ENCODE measurements at places on chromosomes 5 and 9.

DNA sequence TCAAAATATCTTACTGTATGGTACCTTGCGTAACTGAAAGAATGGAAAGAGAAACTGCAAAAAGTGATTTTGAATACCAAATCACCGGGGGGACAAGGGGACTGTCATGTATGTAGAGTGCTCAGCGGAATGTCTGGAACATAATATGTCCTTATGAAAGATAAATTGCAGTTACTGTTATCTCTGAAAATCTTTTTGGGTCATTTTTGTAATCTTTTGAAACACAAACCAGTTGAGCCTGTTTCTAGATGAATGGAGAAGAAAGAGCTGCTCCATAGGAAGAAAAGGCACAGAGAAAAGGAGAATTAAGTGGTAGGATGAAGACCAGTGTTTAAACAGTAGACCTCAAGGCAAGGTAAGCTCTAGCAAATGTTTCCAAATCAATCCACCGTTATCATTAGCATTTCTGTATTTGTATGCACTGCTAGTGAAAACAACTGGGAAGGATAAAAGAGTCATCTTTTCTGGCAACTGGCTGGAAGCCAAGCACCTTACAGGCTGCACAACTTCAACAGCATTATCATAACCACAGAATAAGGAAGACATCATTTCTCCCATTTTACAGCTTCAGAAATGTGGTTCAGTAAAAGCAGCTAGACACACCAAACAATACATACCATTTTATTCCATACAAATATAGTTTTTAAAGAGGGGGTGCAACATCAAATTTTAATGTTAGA, 158.5 kb downstream of the TRPM3 start:
- no peak for DNase-seq

DNA sequence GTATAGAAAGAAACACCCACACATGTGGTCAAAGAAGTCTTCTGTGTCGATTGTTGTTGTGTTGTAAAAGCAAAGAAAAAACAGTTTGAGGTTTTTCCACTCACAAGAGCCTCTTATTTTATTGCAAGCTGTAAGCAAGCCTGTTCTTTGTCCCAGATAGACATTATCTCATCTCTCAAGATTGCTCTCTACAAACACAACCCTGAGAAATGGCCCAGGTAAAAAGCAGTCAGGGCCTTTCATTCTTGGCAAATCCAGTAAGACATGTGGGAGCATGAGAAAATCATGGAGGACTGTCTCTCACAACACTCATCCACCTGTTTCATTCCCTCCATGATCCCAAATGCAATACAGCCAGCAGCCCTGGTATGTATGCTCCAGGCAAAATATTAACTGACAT, 286.6 kb upstream of the POU5F2 start:
- DNase-seq, result no peak

DNA sequence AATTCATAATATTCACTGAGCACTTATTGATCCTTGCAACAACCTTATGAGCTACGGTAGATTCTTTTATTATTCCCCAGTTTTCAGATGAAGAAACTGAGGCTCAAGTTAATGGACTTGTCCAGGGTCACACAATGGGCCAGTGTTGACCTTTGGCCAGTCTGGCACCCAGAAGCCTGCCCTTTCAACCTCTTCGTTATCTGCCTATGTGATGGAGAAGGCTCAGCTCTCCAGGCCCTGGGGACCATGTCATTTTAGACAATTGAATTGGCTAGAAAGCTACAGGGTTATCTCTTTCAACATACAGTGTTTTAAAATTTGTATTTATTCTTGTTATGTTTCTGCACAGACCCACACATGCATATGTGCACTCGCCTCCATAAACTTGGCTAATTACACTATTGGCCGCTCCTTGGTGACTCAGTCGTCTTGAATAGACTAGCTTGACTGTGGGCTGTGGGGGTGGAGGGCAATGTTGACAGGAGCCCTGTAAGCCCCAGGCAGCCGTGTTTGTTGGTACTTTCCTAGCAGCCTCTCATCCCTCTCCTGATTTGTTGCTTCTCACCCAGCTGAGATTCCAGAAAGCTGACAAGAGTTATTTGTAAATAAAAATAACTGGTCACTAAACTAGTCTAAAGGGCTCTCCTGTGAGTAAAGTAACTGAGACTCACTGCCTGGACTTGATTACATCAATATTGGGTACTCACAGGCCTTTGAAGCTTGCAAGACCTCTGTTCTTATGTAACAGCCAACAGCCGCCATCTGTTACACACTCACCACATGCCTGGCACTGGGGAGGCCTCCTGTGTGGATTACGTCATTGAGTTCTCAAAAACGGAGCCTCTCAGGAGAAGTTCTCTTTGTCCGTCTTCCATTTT, 8.5 kb upstream of the ANGPTL2 start:
- DNase-seq, result peak; percentile 89

DNA sequence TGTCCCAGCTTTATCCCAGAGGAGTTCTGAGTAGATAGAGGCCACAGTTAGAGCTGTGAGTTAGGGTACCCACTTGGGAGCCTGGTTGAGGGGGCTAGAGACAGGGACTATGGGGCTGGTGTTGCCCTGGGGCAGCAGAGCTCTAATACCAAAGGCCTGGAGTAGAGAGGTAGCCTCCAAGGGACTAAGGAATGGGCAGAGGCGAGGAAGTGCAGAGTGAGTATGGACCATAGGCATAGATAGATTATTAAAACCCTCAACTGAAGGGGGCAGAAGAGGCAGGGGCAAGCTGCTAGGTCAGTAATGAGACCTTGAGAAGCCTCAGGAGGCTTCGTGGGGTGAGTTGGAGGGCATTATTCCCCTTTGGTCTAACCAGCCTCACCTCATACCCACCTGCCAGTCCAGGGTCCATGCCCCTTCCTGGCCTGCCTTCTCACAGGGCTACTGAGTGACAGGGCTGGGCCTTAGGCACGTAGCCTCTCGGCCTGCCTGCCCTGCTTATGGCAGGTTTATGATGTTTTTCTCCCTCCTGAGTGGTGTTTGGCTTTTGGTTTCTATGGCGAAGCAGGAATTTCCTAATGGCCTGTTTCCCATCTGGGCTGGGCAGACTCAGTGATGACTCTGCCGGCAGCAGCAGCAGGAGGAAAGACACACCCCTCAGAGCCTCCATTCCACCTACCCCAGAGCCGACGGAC, 8.0 kb downstream of the PDLIM4 start:
- peak; percentile 96 for DNase-seq

GRCh38 chr5:148072207-148072606, 8.4 kb downstream of the SPINK5 start:
- DNase-seq, result no peak

- no peak for DNase-seq
Observed at GRCh38 chr5:34976347-34976746, 47.0 kb downstream of the DNAJC21 start.

GRCh38 chr9:76373173-76373783, 20.9 kb downstream of the RFK start:
- no peak for DNase-seq

- DNase-seq, result peak; percentile 60
Observed at GRCh38 chr5:65861830-65862241, 64.5 kb upstream of the ERBIN start.

DNA sequence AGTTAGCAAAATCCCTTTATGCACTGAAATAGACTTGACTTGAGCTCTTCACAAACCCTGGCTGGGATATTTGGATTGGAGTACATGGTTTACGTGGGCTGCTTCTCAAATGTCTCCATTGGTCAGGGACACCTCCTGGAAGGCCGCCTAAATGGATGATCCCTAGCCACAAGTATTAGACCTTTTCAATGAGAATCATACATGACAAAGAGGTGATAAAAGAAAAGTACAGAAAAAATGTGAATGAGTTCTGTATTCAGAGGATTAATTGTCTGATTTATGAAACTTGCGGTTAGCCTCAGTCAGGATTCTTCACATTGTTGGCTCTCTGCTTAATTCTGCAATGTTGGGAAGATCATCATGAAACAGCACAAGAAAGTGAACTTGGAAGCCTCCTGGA, 752.8 kb upstream of the ADAMTS16 start:
- DNase-seq, result no peak

DNA sequence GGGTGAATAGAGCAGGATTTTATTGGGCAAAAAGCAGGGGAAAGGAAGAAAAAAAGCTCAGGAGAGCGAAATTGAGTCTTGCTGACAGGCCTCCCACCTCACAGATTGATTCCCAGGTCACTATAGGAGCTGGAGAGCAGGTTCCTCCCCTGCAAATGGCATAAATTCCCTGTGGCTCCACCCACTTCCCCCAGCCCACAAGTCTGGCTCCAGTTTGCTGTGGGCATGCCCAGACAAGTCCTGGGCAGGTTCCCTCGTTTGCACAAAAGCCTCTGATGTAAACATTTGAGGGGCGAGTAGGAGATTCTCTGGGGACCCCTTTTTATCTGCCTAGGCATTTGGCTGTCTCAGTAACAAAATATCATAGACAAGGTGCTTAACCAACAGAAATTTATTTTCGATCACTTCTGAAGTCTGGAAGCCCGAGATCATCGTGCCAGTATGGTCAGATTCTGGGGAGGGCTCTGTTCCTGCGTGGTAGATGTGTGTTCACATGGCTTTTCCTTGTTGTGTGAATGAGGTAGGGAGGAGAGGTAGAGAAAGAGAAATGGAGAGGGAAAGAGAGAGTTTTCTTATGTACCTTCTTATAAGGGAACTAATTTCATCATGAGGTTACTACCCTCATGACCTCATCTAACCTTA, 614.5 kb downstream of the MAT2B start:
- peak; percentile 16 for DNase-seq

DNA sequence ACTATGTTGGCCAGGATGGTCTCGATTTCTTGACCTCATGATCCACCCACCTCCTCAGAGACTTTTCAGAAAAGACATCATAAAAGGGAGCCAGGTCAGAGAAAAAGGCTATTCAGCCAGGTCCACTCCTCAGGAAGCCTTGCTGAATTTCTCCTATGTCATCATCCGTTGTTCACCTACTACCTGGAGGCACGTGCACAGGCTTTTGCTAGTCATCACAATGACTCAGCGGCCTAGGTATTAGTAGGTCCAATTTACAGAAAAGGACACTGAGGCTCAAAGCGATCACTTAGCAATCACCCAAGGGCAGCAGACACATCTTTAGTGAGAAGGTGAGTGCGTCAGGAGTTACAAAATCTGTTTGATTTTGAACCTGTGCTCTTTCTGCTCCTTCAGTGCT, 72.3 kb upstream of the RAD23B start:
- peak; percentile 56 for DNase-seq

- no peak for DNase-seq
Observed at GRCh38 chr5:132110930-132111329, 37.3 kb downstream of the CSF2 start.

- DNase-seq, result no peak
Observed at GRCh38 chr5:78771260-78772205, 123.0 kb upstream of the LHFPL2 start.

- no peak for DNase-seq
Observed at GRCh38 chr5:153807801-153808200, 230.9 kb downstream of the FAM114A2 start.

GRCh38 chr9:112408275-112408674, 28.4 kb downstream of the HSDL2 start:
- no peak for DNase-seq
